ENCODE measurements at places on chromosomes 1 and 21.

DNA sequence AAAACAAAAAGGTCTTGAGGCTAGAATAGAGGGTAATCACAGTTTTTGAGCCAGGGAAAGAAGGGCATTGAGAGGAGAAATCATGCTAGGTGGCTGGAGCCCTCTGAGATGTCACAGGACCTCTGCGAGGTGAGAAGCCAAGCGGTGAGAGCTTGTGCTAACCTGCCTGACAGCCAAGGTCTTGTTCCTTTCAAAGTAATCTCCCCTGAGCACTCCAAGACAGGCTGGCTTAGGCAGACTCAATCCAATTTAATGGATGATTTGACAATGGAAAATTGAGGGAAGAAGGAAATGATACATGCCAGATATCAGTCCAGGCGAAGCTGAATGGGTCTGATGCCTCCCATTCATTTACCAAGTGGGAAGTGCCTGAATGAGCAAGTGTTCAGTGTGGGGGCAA lies 311.9 kb upstream of the PTBP2 start:
- DNase-seq: no peak

GRCh38 chr21:40531431-40532110 lies 315.4 kb downstream of the DSCAM start:
- no peak for DNase-seq

DNA sequence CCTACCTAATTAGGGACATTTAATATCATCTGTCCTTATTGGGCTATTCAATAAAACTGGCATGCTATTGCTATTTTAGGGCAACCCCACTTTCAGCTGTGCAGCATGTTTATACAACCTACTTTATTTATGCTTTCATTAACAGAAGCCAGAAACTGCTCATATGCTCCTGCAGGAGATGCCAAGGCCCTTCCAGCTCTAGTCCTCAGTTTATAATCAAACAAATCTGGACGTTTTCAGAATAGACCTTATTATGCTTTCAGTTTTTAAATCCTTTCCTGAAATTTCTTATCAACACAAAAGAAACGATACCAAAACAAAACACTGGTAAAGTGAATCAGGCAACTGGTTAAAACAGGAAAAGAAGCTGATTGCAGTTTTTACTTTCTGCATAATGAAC lies 53.2 kb downstream of the PTGS2 start:
- no peak for DNase-seq

- DNase-seq: no peak
These were observed 273.2 kb downstream of the USP25 start for GRCh38 chr21:16002874-16003466.
